ENCODE measurements at places on chromosomes 6 and 20. TPM values are rescaled to one million over a fixed set of nuclear protein-coding genes. Genes with fewer than 3 reads are reported as not detected.

DNA sequence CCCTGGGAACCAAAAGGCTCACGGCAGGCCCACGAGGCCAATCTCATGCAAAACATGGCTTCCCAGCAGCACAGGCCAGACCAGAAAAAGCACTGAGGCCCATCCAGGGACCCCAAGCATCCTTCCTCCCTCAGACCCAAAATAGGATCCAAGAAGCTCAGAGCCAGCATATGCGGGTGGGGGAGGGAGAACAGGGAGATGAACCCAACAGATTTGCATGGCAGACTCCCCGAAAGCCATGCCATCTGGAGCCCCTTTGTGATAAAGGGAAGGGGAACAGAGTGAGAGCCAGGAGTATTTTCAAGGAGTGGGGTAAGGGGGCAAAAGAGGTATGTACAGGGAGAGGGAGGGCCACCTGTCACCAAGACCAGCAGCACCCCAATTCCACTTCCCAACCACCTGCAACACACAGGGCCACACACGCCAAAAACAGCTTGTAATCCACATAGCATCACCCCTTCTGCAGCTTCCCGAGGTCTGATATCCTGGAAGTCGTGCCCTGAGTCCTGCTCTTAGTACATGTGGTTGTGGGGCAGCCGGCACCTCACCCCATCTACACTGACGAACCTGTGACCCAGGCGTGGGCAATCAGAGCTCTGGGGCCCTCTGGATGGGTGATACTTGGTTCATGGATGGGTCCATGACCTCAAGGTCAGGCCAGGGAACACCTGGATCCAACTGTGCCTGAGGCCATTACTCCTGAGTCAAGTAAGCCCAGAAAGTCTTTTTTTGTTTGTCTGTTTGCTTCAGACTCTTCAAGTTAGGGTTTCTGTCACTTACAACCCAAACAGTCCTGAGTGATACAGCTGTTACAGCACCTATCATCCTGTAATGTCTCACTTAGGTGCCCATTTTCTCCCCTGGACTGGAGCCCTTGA lies 24.4 kb downstream of the PREX1 start:
- H3K27ac ChIP-seq, result no peak overlapping the region
- no peak overlapping the region for H3K4me3 ChIP-seq
- H3K36me3 ChIP-seq, result peaks cover 31% of the 10 kb centered on the region
- H3K4me1 ChIP-seq, result peaks cover 22% of the 10 kb centered on the region
- DNase-seq, result no peak

DNA sequence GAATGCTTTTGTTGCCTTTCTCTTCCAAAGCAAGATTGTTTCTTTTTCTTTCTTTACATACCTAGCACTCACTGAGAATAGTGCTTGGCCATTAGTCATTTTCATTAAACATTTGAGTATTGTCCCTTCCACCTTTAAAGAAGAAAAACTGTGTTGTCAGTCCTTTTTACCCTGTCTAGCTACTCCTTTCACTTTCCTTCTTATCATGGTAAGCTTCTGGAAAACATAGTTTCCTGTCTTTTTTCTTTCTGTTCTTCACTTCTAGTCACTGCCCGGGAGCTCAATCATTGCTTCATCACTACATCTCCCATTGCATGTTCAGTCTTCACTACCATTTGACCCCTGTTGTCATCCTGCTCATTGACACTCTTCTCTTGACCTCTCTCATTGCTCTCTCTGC lies 12.1 kb downstream of the VAPB start:
- H3K4me1 ChIP-seq, result peaks cover 52% of the 10 kb centered on the region
- no peak for DNase-seq
- no peak overlapping the region for H3K27ac ChIP-seq
- no peaks in the 10 kb centered on the region for H3K36me3 ChIP-seq

GRCh38 chr6:53998303-53998702 lies 112.9 kb upstream of the MLIP start:
- no peak for DNase-seq
- H3K4me1 ChIP-seq, result no peaks in the 10 kb centered on the region
- H3K27ac ChIP-seq, result no peak overlapping the region
- H3K27me3 ChIP-seq, result no peaks in the 10 kb centered on the region
- no peak overlapping the region for H3K4me3 ChIP-seq

DNA sequence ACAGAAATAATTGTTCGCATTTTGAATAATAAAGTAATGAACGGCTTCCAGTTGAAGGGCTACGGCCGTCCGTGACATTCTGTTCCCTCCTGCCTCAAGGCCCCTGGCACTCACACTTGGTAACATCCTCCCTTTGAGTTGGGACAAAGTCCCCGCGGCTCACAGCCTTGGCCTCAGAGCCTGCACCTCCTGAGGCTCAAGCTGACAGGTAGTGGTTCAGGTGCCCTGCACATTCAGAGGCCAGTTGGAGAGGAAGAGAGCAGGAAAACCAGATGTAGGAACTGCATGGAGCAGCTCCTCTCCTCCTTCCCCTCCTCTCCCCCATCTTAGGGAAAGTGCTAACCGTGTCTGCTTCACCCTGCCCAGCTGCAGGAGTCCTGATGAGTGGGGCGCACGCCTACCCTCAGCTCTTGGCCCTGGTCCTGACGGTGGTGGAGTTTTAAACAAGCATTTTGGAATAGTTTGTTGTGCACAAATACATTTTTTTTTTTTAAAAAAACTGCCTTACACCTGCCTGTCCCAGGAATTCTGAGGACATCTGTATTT lies 393.1 kb downstream of the SMOC2 start:
- H3K27ac ChIP-seq, result no peak overlapping the region
- H3K27me3 ChIP-seq, result no peaks in the 10 kb centered on the region
- DNase-seq, result no peak
- no peaks in the 10 kb centered on the region for H3K4me1 ChIP-seq

DNA sequence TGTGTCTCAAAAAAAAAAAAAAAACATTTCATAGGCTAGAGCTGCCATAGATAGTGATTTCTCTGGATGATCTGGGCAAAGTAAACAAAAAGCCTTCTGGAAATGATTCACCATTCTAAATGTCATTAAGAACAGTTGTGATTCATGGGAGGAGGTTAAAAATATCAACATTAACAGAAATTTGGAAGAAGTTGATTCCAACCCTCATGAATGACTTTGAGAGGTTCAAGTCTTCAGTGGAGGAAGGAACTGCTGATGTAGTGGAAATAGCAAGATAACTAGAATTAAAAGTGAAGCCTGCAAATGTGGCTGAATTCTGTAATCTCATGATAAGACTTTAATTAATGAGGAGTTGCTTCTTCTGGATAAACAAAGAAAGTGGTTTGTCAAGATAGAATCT lies 26.8 kb upstream of the MMP24 start:
- H3K4me1 ChIP-seq, result no peaks in the 10 kb centered on the region
- H3K36me3 ChIP-seq, result no peaks in the 10 kb centered on the region
- no peak for DNase-seq
- no peak overlapping the region for H3K27ac ChIP-seq

- H3K36me3 ChIP-seq, result no peaks in the 10 kb centered on the region
- no peaks in the 10 kb centered on the region for H3K27me3 ChIP-seq
- no peak overlapping the region for H3K4me3 ChIP-seq
- DNase-seq, result no peak
- H3K4me1 ChIP-seq, result no peaks in the 10 kb centered on the region
Observed at GRCh38 chr20:7924692-7925091, 15.6 kb downstream of the HAO1 start.

- H3K27ac ChIP-seq, result no peak overlapping the region
- H3K36me3 ChIP-seq, result no peaks in the 10 kb centered on the region
- no peak for DNase-seq
- no peaks in the 10 kb centered on the region for H3K27me3 ChIP-seq
Observed at GRCh38 chr6:46667377-46667776, 14.6 kb downstream of the SLC25A27 start.

DNA sequence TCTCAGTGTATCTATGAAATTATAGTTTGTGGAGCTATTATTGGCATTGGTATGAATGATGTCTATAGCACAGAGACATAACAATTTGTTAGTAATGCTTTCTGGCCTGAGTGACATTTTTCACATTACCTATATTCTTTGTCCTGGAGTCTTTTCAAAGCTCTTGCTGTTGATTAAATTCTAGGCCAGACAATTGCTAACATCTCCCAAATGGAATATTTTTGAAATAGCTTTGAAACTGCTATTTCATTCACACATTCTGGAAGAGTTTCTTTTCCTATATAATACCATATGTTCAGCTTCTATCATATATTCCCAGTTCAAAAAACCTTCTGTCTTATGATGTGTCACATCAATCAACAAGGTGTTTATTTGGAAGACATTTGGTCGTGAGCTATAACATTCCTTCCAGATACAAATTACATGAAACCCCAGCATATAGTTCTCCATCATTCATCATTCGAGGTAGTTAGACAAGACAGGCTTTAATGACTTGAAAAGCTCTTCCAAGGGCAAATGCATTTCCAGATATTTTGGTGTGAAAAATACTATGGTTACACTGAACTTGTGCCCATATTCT lies 452.8 kb downstream of the KHDRBS2 start:
- no peaks in the 10 kb centered on the region for H3K4me1 ChIP-seq
- H3K4me3 ChIP-seq, result no peak overlapping the region
- H3K27ac ChIP-seq, result no peak overlapping the region
- H3K27me3 ChIP-seq, result no peaks in the 10 kb centered on the region

DNA sequence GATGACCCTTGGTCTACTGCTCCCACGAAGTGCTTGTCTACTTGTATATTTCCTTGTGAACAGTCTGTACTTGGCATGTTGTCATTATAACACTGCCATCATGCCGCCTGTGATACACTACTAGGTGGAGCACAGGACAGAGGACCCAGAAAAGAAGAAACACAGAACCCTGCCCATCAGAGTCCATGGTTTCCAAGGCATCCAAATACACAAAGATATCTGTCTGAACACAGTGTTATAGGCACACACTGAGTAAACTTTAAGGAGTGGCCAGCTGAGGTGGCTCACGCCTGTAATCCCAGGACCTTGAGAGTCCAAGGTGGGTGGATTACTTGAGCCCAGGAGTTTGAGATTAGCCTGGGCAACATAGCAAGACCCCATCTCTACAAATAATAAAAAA lies 110.5 kb upstream of the SLC2A12 start:
- H3K4me3 ChIP-seq, result no peak overlapping the region
- peaks cover 4% of the 10 kb centered on the region for H3K36me3 ChIP-seq
- H3K4me1 ChIP-seq, result no peaks in the 10 kb centered on the region
- H3K27ac ChIP-seq, result no peak overlapping the region
- DNase-seq, result no peak

- no peak for DNase-seq
- peaks cover 37% of the 10 kb centered on the region for H3K27me3 ChIP-seq
- H3K36me3 ChIP-seq, result no peaks in the 10 kb centered on the region
- H3K4me1 ChIP-seq, result peaks cover 9% of the 10 kb centered on the region
- no peak overlapping the region for H3K27ac ChIP-seq
Observed at GRCh38 chr6:40916845-40917244, 122.2 kb downstream of the UNC5CL start.

GRCh38 chr6:21907291-21907690 lies 313.7 kb downstream of the SOX4 start:
- no peak overlapping the region for H3K4me3 ChIP-seq
- H3K27ac ChIP-seq, result no peak overlapping the region
- no peaks in the 10 kb centered on the region for H3K4me1 ChIP-seq
- DNase-seq, result no peak
- H3K36me3 ChIP-seq, result no peaks in the 10 kb centered on the region
- H3K27me3 ChIP-seq, result no peaks in the 10 kb centered on the region

DNA sequence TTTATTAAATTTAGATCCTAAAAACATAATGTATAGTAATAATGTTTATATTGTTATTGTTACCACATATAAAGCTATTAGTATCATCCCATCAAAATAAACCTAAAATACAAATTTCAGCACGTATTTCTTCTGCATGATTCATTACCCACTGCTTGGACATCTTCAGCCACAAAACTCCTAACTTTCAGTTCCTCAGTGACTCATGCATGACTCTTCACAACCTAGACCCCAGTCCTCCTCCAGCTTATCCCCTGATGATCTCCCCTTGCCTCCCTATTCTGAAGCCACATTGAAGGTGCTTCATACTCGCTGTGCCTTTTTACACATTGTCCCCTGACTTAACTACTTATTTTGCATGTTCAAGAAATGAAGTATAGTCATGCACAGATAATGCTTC lies 11.2 kb upstream of the GPRC6A start:
- H3K27ac ChIP-seq, result no peak overlapping the region
- no peaks in the 10 kb centered on the region for H3K4me1 ChIP-seq
- H3K27me3 ChIP-seq, result no peaks in the 10 kb centered on the region
- no peaks in the 10 kb centered on the region for H3K36me3 ChIP-seq
- no peak for DNase-seq

- no peak for DNase-seq
- H3K4me3 ChIP-seq, result no peak overlapping the region
- H3K4me1 ChIP-seq, result peaks cover 6% of the 10 kb centered on the region
- no peak overlapping the region for H3K27ac ChIP-seq
- H3K27me3 ChIP-seq, result no peaks in the 10 kb centered on the region
Observed at GRCh38 chr6:83870649-83871048, 11.2 kb downstream of the CYB5R4 start.

DNA sequence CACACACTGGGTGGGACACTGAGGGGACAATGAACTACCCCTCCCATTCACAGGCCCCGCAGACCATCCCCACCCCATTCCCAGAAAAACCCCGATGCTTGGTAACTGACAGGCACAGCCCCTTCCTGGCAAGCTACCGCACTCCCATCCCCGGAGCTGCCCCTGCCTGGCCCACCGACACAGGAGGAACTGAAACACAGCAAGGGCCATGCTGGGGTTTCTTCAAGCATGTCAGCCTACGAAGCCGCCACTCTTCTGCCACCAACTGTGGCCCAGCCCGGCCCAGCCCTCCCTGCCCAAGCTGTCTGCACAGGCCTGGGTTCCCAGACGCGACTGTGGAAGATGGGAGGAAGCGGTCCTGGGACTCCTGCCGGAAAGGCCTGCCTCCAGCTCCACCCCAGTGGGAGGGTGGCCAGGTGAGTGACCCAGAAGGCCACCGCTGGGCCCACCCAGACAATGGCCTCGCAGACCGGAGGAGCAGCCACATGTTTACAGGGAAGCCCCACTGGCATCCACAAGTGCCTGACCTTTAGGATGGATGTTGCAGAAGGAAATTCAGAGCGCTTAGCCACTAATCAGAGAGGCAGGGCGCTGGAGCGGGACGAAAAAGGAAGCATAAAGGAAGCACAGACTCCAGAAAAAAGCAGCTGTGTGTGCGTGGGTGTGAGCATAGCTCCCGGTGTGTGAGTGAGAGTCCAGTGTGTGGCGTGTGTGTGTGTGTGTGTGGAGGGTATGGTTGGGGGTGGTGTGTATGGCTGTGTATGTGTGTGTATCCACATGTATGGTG lies 91.6 kb downstream of the PRND start:
- H3K4me1 ChIP-seq, result peaks cover 83% of the 10 kb centered on the region
- no peaks in the 10 kb centered on the region for H3K27me3 ChIP-seq
- peak; percentile 91 for DNase-seq
- peak overlapping the region; percentile 49 for H3K4me3 ChIP-seq
- H3K36me3 ChIP-seq, result peaks cover 30% of the 10 kb centered on the region
- peak overlapping the region; percentile 99 for H3K27ac ChIP-seq

The SESN1 gene
- polyA plus RNA-seq, result 28.6 TPM

The PNRC1 gene
- polyA plus RNA-seq, result 158 TPM

The PRDM13 gene
- not detected for polyA plus RNA-seq

The CGAS gene
- polyA plus RNA-seq, result 5.1 TPM

The GHRH gene
- not detected for polyA plus RNA-seq

The SH3BGRL2 gene
- 0.23 TPM for polyA plus RNA-seq

The NKX2-4 gene
- polyA plus RNA-seq, result not detected

The SLC22A7 gene
- polyA plus RNA-seq, result not detected

The RAET1L gene
- polyA plus RNA-seq, result not detected

The FAM217A gene
- not detected for polyA plus RNA-seq

The LINC00237 gene
- polyA plus RNA-seq, result not detected

The RCAN2 gene
- not detected for polyA plus RNA-seq

The GPR31 gene
- polyA plus RNA-seq, result not detected

The GNAS-AS1 gene
- not detected for polyA plus RNA-seq

The TREML1 gene
- 0.07 TPM for polyA plus RNA-seq

The COX7A2 gene
- 83.8 TPM for polyA plus RNA-seq

The NR2E1 gene
- polyA plus RNA-seq, result not detected
